ENCODE measurements at places on chromosomes 3 and 15.

DNA sequence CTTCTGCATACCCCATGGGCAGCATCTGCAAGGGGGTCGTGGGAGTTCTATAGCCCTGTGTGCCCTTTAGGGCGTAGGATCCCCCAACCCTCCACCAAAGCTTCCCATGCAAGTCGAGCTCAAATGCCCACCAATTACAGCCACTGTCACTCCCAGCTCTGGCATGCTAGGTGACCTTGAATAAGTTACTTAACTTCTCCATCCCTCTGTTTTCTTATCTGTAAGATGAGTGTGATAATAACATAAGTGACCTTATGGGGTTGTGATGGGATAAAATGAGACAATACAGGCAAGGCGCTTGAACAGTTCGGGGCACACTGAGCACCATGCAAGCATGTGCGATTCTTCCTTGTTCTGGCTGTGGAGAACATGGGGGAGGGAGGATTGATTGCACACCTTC is 74.8 kb upstream of the POMGNT2 start:
- peak; percentile 13 for DNase-seq

DNA sequence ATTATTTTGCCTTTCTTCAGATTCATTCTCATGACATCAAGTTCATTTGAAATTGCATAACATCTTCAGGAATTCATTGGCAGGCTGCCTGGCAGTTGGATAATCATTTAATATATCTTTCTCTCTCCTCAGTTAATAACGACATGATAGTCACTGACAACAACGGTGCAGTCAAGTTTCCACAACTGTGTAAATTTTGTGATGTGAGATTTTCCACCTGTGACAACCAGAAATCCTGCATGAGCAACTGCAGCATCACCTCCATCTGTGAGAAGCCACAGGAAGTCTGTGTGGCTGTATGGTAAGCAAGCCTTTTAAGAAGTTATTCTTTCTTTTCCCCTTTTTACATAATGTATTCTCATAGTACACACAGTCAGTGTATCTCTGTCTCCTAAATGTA is 38.2 kb downstream of the TGFBR2 start:
- peak; percentile 43 for DNase-seq

DNA sequence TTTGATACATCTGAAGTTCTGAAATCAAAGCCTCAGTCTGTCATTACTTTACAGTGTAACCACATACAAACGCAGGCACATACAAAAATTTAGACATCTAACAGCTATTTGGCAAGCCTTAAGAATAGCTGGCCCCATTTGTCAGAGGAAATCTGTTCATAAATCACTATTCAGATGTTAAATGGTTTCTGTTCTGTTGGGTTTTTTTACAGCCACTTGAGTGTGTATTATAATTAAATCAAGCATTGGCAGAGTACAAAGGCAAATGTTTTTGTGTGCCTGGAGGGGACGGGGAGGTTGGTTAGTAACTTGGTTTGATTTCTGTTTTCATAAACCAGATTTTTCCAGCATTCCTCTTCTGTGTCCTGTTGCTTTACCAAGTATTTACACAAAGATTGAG is 24.1 kb downstream of the PIGB start:
- no peak for DNase-seq

GRCh38 chr15:76185716-76186115 is 125.6 kb downstream of the ETFA start:
- peak; percentile 15 for DNase-seq

- DNase-seq = no peak
Measured at GRCh38 chr3:71495708-71496472, 87.6 kb downstream of the FOXP1 start.

Measured in GM12864 (cell line).